Motor neuron (in vitro differentiated cells): ENCODE measurements at places on chromosomes 6 and 20. TPM values are rescaled to one million over a fixed set of nuclear protein-coding genes. Genes with fewer than 3 reads are reported as not detected.

The FAM83D gene
- 0.74 and 0.86 TPM in 2 replicates for total RNA-seq

The HLA-DPA1 gene
- 0.38 and 0.41 TPM in 2 replicates for total RNA-seq

The MUC22 gene
- total RNA-seq, result 0.08 and 0.14 TPM in 2 replicates

The KCNQ5 gene
- 0.49 and 1.3 TPM in 2 replicates for total RNA-seq

The CPXM1 gene
- 29.9 and 33.9 TPM in 2 replicates for total RNA-seq

The ALDH8A1 gene
- 0.13 and 1.4 TPM in 2 replicates for total RNA-seq

The EYA4 gene
- 0.33 and 1.2 TPM in 2 replicates for total RNA-seq

The GSTA2 gene
- not detected in 2 replicates for total RNA-seq

The PRRT1 gene
- total RNA-seq, result 2.1 and 4.6 TPM in 2 replicates

The RCAN2 gene
- total RNA-seq, result 11.2 and 12.3 TPM in 2 replicates

The TOX2 gene
- 7.6 and 8.4 TPM in 2 replicates for total RNA-seq
